DND-41 (cell line): ENCODE measurements at places on chromosomes 1 and 21.
A peak's percentile ranks its signal among the peaks of the same experiment; 100 is the strongest.

DNA sequence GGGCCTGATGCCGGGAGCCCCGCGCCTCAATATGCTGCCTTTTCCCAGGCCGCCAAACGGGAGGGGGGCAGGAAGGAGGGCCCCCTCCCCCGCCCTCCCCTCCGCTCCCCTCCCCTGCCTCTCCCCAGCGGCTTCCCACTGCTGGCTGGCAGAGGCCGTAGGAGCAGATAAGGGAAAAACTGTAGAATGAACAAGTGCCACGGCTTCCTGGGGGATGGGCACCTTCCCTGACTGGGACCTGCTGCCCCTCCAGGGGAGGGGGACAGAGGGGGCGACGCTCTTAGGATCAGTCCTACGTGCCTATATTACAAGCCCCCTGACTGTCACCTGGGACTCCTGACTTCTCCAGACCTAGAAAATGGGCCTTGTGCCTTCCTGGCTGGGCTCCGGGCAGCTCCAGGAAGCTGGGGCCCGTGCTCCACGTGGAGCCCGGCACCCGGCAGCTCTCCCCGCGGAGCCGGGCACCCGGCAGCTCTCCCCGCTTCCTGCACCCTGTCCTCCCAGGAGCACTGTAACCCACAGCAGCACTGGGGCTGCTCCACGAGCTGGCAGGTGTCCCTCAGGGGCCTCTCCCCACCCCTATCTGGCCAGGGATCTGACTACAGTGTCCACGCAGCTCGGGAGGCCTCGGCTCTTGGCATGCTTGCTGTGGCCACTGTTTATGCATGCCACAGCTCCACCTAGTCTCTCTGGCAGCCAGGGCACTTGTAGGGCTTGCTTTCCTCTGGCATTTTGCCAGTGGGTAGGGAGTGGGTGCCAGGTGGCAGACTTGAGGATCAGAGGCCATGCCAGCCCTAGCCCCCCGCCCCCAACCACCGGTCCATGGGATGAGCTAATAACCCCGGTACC, 674 bp upstream of the HES5 start:
- DNase-seq: no peak

DNA sequence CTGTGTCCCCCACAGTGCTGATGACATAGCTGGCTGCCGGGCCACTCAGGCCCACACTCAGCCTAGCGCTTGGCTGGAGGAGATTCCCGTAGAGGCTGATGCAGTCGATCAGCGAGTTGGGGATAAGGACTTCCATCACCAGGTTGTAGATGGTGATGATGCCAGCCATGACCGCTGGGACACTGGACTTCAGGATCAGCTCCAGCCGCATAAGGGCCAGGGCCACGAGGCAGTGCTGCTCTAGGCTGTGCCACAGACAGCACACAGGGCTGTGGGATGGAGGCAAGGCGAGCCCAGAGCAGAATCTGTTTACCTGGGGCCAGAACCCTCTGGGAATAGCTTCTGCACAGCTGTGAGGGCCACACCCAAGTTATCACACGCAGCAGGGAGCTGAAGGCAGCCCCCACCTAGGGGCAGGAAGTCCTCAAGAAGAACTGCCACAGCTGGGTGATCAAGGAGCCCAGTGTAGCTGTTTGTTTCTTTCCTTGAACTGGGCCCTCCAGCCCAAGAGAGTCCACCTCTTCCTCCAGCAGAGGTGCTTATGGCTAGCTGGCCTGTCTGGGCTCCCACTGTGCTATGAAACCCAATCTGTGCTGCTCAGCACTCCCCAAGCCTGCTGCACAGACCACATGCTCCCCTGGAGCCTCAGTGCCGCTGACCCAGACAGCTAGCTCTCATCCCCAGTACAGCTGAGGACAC, 6.2 kb downstream of the SLC2A1 start:
- DNase-seq: peak; percentile 38

- peak; percentile 51 for DNase-seq
These were observed 1.1 kb downstream of the TAGLN2 start for GRCh38 chr1:159924025-159924790.

GRCh38 chr1:30814292-30814691, 56.7 kb upstream of the LAPTM5 start:
- no peak for DNase-seq

DNA sequence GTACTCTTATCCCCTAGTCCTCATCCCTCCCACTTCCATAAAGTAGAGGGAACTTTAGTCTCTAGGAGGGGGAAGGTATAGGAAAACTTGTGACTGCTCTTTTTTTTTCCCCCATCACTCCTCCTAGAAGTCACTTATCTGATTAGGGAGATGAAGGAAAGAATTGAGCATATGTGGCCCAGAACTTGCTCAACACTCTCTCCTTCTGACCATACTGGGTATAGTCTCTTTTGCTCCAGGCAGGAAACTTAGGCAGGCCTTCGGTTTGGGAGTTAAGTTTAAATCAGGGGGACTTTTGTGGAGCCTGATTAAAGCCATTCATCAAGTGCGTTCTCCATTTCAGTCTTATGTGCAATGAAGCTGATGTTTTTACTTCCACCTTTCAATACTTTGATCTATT, 5.8 kb downstream of the UBE2U start:
- no peak for DNase-seq

DNA sequence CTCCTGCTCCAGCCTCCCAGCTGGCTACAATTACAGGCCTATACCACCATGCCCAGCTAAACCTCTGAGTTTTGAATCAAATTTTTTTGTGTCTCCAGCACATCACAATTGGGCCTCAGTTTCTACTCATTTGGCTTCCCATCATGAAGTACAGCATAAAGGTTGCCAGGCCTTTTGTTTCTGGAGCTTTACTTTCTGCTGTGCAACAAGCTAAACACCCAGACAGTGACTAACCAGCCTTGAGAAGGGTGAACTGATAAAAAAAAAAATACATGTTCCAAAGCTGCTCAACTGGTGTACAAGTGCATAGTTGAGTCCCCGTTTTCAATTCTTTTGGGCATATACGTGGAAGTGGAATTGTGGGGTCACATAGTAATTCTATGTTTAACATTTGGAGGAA, 25.1 kb downstream of the TIAM1 start:
- no peak for DNase-seq

DNA sequence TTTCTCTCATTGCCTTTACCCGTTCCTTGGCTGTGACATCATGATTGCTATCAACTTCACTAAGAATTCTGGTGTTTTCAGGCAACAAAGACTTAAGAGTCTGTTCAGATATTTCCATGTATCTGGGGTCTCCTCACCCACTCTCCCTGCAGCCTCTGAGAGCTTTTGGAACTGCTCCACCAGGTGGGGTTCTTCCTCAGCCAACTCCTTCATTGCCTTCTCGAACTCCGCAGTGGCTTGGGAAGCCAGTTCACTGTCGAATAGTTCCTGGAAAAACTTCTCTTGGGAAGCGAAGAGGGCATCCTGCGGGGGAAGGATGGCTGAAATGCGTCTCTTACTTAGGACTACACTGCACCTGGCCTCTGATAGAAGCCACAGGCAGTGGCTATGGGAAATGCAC, 2.1 kb downstream of the PEX19 start:
- no peak for DNase-seq

DNA sequence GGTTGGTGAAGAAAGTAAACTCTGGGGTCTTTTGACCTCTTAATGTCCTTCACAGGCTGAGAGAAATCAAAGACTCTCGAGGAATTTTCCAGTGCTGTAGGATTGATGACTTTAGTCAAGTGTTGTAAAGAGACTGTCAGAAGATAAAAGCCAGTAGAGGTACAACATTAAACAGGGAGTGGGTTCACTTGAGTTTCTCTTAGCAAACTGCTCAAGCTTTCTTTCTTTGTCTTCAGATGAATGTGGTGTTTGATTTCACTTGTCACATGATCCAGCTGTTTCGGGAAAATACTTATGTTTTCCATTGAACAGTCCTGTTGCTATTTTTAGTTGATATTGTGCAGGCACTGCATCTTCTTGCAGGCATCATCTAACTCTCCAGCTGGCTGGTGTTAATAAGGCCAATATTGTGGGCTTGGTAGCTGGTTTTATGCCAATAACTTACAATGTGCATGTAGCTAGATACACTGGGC, 45.6 kb downstream of the XCL2 start:
- DNase-seq: no peak

DNA sequence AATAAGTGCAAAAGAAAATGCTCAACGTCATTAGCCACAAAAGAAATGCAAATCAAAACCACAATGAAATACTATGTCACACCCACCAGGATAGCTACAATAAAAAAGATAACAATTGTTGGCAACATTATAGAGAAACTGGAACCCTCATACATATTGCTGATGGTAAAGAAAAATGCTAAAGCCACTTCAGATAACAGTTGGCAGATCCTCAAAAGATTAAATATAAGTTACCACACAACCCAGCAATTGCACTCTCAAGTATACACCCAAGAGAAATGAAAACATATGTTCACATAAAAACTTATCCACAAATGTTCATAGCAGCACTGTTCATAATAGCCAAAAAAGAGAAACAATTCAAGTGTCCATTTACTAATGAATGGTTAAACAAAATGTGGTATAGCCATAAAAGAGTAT, 20.7 kb downstream of the TRIM33 start:
- no peak for DNase-seq

DNA sequence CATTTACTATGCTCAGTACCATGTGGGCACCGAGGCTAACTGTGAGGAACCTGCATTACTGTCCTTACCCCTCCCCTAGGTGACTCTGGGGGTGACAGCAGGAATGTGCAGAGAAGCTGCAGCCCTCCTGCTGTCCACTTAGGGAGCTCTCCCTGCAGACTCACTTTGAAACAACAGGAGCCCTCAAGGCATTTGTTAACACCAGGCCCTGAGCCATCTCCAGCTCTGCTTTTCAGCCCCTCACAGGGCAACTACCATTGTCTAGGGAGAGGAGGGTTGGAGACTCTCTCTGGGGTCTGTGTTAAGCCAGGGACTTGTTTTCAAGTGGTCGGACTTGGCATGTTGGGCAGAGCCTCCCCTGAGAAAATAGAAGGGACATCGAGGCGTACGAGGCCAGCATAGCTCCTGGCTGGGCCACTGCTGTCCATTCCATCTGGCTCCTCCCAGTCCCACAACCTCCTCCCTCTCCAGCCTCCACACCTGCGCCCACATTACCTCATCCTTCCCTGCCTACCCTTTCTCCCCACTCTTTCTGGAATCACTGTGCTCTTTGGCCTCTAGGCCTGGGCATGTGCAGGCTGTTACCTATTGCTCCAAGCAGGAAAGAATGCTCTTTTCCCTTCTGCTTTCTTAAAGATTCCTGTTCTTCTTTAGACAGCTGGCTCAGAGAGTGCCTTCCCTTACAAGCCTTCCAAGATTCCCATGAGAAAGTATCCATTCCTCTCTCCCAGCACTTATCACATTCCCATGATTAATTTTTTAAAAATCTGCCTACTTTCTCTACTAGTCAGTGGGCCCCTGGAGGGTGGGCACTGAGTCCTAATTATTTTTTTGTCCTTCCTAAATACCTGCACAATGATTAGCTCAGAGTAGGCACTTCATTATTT, 102.7 kb upstream of the GCLM start:
- no peak for DNase-seq

- no peak for DNase-seq
These were observed 809.2 kb downstream of the USP25 start for GRCh38 chr21:16538936-16539440.

- DNase-seq: no peak
These were observed 28.4 kb upstream of the CASQ2 start for GRCh38 chr1:115796897-115797296.

GRCh38 chr1:64087768-64088167, 115.7 kb upstream of the UBE2U start:
- no peak for DNase-seq

- no peak for DNase-seq
These were observed 69.2 kb downstream of the OBSCN start for GRCh38 chr1:228276901-228277490.

- no peak for DNase-seq
These were observed 100.5 kb downstream of the NPHP4 start for GRCh38 chr1:5891736-5892135.

GRCh38 chr1:204147406-204148383, 4.1 kb downstream of the ETNK2 start:
- no peak for DNase-seq

GRCh38 chr1:82441402-82441801, 640.7 kb downstream of the ADGRL2 start:
- DNase-seq: no peak

- DNase-seq: peak; percentile 25
These were observed 383.5 kb downstream of the OMA1 start for GRCh38 chr1:58162952-58163550.

DNA sequence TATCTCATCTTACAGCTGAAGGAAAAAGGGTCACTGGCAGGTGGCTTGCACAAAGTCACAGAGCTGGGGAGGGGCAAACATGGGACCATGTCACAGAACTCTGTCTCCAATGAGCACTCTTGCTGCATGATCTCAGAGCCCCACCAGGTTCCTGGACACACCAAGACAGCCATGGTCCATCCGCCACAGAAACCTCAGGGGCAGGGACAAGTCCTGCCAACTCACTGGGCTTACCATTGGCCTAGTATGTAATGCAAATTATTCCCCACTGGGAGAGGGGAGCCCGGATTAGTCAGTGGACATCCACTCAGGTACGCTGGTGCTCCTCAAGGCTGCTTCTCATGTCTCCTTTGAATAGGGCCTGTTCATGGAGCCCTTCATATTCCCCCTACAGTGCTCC, 14.2 kb downstream of the S100A7A start:
- no peak for DNase-seq

GRCh38 chr1:41850029-41850428, 68.7 kb downstream of the HIVEP3 start:
- DNase-seq: peak; percentile 77

DNA sequence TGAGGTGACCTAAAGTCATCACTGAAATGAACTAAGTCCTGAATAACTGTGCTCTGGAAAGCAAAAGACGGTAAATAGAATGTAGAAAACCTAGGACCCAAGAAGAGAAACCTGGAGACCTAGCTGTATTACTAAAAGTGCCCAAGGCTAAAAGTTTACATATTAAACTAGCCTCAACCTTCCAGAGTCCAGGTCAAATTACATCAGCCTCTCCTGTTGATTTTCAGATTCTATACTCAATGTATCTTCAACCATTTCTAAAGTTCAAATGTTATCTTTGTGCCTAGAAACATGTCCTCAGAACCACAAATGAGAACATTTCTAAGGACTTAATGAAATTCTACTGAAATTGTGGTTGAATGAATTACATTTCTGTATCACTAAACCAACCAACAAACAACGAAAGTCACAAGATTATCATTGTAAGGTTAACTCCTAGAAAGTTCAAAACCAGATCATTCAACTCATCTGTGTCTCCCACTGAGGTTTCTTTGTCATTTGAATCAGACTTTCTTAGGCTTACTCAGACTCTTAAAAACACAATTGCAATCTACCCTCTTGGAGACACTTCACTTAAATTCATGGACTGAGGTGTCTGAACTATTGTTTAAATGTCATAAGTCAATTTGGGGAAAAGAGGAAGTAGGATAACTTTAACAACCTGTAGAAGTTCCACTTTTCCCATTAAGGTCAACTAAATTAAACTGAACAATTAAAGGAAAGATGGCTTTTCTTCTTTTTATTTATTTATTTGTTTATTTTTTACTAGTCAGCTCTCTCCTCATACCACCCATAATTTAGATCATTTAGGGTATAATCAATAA, 207.7 kb downstream of the BARHL2 start:
- DNase-seq: no peak

GRCh38 chr1:154707901-154708463, 100.0 kb upstream of the ADAR start:
- no peak for DNase-seq

- DNase-seq: no peak
These were observed 66.6 kb upstream of the CACHD1 start for GRCh38 chr1:64403331-64403730.

- no peak for DNase-seq
These were observed 16.5 kb upstream of the SLC25A34 start for GRCh38 chr1:15719381-15720120.
